ENCODE measurements at places on chromosomes 12 and 14.

DNA sequence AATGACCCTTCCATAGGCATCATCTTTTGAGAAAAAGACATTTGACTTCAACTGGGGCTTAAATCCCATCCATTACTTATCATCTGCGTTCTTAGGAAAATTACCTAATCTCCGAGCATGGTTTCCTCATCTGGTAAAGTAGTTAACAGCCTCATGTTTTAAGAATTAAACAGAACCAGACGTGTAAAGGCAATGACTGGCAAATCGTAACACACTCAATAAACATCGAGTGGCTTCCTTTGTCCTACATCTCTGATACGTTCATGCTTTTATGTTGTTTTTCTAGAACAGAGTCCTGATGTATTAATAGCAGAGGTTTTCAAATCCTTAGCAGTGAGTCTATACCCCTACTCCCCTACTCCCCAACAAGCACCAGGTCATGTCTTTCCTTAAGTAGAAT is 189.7 kb upstream of the RGS6 start:
- no peak for DNase-seq

- DNase-seq: no peak
Measured at GRCh38 chr12:52010692-52011601, 4.2 kb downstream of the TAMALIN start.

DNA sequence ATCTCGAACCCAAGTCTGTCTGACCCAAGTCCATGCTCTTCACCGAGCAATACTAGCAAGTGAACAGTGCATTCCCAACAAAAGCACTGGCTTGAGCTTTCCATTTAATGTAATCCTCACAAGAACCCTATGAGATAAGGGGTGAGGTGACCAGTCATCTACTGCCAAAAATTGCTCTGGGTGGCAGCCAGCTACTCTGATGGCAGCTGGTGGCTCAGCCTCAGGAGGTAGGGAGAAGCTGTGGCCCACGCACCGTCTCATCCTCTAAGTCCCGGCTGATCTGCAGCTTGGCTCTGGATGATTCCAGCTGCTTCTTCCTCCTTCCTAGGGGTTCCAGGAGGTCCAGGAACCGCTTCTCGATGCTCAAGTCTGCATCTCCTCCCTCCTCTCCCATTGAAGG is 75.2 kb downstream of the PLEKHG3 start:
- no peak for DNase-seq

DNA sequence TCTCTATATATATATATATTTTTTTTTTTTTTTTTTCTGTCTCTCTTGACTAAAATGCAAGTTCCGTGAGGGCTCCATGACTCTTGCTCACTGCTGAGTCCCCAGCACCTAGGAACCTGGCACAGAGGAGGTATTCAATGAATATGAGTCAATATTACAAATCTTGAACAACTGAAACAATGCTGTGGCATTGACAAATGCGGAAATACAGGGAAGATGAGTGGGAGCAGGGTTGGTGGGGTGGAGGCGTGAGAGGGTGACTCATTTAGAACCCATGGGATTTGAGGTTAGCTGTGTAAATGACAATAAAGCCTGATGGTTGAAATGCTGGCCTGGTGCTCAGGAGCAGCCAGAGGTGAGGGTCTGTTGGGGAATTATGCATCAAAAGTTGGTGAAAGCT is 121.7 kb upstream of the FUT8 start:
- peak; percentile 28 for DNase-seq

DNA sequence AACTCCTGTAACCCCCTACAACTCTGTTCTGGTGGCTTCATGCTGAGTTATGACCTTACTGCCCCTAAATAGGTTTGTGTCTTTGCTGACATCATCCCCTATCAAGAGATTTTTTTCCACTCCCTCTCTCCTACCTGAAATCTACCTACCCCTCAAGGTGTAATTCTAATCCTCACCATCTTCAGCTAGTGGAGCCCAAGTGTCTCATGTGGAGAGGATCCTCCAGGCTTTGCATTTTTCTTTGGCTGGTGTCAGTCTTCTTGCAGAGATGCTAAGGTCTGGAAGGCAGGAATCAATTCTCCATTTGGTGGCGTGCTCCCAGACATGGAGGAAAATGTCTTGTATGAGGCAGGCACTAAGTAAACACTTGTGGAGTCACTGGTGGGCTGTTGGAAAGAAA is 74.8 kb upstream of the PRMT8 start:
- DNase-seq: no peak

GRCh38 chr14:54562334-54562733 is 4.6 kb upstream of the SAMD4A start:
- no peak for DNase-seq
